ENCODE measurements at places on chromosomes 7 and 10. TPM values are rescaled to one million over a fixed set of nuclear protein-coding genes. Genes with fewer than 3 reads are reported as not detected.

GRCh38 chr7:131605280-131605878 lies 49.0 kb upstream of the PODXL start:
- no peak for DNase-seq

DNA sequence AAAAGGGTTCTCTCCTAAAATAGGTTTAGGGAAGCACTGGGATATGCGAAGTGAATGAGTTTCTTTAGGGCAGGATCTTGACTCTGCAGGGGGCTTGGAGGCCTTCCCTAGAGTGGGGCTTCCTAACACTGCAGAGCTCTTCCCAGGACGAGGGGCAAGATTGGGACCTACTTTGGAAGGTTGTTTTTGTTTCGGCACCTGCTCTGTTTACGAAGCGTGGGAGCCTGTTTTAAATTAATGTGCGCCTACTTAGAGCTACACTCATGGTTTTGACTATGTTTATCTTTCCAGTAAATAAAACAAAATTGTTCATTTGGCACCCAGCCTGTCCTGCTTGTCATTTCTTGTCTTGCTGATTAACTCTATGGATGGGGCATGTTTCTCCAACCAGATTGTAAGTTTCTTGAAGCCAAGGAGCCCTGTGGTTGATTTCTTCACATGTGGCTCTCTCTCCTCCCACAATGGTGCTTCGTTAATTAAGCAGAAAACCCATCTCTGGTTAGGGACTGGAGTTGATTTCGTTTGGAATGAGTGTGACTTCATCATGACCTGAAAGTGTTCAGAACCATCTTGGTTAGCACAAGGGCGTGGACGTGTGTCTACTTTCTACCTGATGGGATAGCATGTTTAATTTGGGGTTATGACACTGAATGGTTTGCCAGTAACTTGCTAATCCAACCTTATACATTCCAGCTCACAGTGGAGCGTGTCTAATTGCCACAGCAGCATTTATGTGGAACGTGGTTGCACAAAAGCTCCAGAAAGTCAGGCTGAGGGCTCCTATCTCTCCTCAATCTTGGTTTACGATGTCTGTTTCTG lies 98.1 kb downstream of the TCF7L2 start:
- DNase-seq, result no peak

DNA sequence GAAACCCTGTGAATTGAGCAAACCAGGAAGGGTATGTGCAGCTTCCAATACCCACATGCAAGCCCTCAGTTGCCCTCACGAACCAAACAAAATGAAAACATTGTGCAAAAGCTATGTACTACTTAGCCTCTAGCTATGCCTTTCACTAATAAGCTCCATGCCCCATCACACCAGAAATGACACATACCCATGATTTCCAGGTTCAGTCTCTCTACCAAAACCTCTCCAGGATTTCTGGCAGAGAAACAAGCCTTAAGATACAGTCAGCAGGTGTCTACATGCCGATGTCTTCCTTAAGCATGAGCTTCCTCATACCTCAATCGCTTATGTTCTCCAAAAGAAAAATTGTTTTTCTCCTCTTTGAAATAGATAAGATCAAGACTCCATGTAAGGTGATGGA lies 527.8 kb upstream of the AUTS2 start:
- no peak for DNase-seq

GRCh38 chr7:70406950-70407209 lies 725.1 kb upstream of the GALNT17 start:
- DNase-seq, result no peak

DNA sequence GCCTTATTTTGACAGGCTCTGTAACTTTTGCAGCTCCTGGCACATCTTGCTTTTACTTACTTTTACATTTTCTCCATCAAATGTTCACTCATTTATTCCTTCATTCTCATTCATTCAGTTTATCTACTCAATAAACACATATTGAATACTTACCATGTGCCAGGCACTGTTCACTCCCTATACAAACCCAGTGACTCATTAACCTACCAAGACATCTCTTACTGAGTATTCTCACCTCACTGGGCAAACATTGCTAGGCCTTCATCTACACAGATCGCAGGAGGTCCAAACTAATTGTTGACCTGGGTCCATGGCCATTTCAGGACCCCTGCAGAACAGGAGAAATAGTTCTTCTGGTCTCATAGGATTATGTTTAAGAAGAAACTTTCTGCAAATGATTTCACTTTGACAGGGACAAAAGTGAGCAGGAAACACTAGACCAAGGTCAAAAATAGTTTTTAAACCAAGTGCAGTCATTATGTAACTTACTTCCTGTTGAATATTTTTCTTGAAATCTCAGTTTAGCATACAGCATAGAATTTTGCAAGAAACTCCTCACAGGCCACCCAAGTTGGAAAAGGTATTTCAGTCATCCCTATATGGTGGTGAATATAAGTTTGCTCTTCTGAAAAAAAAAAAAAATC lies 17.6 kb downstream of the SLC26A4 start:
- no peak for DNase-seq

The DYNC1I1 gene
- total RNA-seq, result not detected

The CDHR3 gene
- 0.55 TPM for total RNA-seq

DNA sequence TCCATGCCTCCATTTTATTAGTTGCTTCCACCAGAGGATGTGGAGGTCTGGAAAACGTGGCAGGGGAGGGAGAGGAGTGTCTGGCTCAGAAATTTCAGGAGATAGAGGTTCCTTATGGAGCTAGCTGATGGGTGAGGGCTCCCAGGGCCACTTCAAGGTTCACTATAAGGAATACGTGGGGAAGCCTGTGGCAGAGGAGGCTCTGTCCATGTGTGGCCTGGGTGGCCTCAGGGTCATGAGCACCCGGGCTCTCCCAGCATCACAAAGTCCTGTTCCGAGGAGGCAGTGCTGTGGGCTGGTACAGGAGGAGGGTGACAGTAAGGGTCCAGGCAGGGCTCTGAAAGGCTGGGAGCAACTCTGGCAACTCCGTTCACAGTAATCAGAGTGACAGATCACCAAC lies 24.6 kb downstream of the ARHGAP22 start:
- DNase-seq, result no peak

Data from CD8-positive, alpha-beta memory T cell (primary cell).